MCF 10A (cell line): ENCODE measurements at places on chromosomes 4 and X. TPM values are rescaled to one million over a fixed set of nuclear protein-coding genes. Genes with fewer than 3 reads are reported as not detected.

The TRIM61 gene
- 0.26 TPM in 1 of 2 replicates, not detected in the other for total RNA-seq

DNA sequence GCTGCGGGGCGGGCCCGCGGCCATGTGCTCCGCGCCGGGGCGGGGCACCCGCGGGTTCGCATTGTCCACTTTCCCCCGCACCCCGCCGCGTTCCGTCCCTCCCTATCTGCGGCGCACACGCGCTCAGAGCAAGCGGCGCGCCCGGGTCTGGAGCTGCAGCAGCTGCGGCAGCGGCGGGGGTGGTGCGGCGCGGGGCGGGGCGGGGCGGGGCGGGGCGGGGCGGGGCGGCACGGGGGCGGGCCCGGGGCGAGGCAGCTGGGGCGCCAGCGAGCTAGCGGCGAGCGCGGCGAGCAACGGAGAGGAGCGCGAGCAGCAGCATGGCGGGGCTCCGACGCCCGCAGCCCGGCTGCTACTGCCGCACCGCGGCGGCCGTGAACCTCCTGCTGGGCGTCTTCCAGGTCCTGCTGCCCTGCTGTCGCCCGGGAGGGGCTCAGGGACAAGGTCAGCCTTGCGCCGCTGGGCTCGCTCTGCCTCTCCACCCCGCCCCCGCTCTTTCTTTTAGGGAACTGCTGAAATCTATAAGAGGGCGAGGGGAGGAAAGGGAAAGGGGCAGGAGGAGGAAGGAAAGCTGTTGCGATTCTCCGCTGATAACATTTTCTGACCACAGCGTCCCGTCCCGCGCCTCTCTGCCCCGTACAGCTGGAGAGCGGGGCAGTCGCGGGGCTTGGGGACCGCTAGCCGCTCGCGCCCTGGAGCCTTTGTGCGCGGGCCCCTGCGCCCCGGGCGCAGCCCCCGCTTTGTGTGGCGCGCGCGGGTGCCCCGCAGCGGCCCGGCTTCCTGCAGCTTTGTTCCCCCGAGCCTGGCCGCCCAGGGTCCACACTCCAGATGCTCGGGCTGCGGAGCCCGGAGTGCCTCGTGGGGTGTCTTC is at the start of gene TMEM131L:
TSS of gene TMEM131L (plus strand) at position 280 of the 868 bp plus-strand sequence. CDS start at position 318, 38 bp downstream.
- peak; percentile 66 for DNase-seq

The GNRHR gene
- total RNA-seq: not detected in 2 replicates

- no peak for DNase-seq
Measured at GRCh38 chr4:10296730-10297129, 160.5 kb downstream of the ZNF518B start.

GRCh38 chr4:154779362-154779947 is 1.6 kb upstream of the RBM46 start:
- peak; percentile 57 for DNase-seq

GRCh38 chr4:101953949-101954348 is 163.4 kb downstream of the BANK1 start:
- peak; percentile 40 for DNase-seq

- peak; percentile 56 for DNase-seq
Measured at GRCh38 chr4:118772081-118772766, 63.7 kb downstream of the SEC24D start.
